DND-41 (cell line): ENCODE measurements at places on chromosomes 2 and 18.

- DNase-seq = no peak
These were observed 344.3 kb upstream of the KCNH7 start for GRCh38 chr2:163182764-163183354.

DNA sequence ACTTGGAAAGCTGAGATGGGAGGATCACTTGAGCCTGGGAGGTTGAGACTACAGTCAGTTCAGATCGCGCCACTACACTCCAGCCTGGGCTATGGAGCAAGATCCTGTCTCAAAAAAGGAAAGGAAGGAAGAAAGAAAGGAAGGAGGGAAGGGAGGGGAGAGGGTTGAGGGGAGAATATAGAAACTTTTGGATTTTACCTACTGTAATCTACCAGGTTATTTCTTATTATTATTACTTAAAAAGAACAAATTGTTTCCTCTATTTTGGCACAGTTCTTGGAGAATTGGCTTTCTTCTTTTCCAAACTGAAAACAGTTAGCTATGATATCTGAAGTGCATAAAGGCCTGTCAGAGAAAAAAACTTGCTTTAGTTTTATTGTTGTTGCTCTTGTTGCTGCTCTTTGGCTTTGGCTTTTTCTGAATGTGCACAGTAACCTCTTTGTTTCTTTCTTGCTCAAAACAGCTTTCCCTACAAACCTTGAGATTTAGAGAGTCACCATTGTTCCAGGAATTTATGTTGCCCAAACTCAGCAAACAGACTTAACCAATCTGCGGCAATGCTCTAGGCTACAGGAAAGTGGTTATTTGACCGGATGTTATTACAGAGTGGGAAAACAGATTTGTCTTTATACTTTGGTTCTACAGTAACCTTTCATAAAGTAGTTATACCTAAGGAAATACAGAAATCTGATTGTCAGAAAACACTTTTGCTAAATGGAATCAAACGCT is 214.9 kb downstream of the XIRP2 start:
- DNase-seq = no peak

DNA sequence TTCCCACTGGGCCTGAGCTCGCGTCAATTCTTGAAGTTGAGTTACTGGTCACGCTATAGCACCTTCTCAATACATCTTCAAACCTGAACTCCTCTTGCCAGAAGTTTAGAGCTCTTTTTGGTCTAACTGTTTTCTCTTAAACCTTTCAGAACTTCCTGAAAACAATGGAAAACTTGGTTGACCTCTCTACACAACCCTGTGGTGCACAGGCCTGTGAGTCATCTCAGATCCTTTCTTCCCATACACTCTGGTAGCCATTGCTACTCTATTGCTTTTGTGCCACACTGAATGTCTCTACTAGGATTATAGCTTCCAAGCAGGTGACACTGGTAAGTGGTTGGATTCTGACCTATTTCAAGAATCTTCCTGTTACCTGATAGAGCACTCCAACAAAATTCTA is 321.5 kb upstream of the FSIP2 start:
- no peak for DNase-seq

DNA sequence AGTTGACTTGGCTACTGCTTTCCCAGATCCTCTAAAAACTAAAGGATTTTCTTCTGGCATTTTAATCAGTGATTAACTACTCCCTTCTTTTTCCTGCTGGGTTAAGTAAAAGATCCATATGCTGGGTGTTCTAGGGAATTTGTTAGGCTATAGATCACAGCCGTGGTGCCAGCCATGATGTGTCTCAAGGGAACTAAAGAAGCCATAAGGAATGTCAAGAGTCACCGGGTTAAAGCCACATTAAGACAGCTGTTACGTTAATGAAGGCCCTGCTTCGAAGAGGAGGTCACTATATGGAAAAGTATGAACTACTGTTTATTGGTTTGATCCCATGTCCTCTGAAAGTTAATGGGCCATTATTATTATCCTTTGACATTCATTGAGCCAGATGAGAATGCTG is 70.7 kb downstream of the PAX3 start:
- DNase-seq = no peak

- no peak for DNase-seq
These were observed 284.1 kb upstream of the CYP26B1 start for GRCh38 chr2:72431737-72432136.

- no peak for DNase-seq
These were observed 900.7 kb upstream of the SOX11 start for GRCh38 chr2:4791488-4791887.

GRCh38 chr2:54227798-54228197 is 28.2 kb downstream of the TSPYL6 start:
- DNase-seq = no peak

DNA sequence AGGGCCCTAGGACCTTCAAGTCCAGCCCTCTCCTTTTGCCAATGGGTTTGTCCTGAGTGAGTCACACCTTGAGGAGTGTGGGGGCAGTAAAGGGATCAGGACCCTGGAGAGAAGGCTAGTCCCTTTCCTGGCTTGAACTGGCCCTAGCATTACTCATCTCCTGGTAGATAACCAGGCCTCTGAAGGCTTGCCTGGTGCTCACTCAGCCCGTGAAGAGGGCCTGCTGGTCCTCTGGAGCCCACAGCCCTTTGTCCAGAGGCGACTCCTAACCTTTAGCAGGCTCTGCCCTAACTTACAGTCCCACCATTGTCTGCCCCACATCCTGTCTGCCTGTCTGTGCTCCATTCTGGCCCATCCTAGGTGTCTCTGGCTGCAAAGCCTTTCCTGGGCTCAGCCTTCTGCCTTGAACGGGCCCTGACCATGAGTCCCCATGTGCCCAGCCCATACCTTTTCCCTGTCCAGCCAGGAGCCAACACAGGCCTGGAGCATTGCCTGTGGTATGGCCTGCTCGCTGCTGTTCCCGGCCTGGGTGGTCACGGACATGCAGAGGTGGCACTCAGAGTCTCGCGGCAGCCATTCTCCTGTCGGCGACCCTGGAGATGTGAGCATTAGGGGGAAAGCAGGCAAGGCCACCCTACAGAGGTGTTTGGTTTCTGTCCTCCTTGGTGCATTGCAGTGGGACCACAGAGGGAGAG is 5.0 kb downstream of the SFTPB start:
- no peak for DNase-seq

- no peak for DNase-seq
These were observed 28.5 kb upstream of the ACTR2 start for GRCh38 chr2:65199166-65199565.

GRCh38 chr2:2901384-2902345 is 476.0 kb downstream of the EIPR1 start:
- no peak for DNase-seq

DNA sequence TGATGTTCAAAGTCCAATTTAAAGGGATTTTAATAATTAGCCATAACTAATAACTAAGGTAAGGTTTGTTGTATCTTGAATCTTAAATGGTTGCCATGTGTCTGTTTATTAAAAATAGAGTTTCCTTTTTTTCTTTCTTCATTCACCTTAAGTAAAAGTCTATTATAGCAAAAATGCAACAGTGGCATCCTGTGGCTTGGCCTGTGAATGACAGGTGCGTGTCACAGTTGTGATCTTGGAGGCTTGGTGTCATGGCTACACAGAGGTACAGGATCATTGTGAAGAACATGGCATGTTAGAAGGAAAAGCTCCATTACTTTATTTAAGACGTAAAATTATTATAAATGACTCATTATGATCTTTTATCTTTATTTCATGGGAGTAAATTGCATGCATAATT is 246.1 kb downstream of the BCL2 start:
- peak; percentile 43 for DNase-seq

GRCh38 chr2:3151153-3151918 is 226.3 kb downstream of the EIPR1 start:
- DNase-seq = no peak

DNA sequence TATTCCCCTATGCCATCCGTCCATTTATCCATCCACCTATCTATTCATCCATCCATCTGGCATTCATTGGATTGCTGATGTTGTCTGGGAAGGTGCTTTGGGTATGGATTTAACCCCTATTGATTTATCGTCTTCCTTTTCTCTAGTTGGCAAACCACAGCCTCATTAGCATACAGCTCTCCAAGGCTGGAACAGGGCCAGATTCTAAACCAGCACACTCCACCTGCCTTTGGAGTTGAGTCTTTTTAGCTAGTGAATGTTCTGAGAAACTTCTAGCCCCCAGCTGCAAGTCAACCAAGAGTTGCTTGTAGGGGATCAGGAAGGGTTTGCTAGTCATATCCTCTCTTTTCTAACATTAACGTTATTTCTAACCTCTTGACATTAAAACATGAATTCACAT is 90.7 kb downstream of the NRP2 start:
- peak; percentile 9 for DNase-seq

GRCh38 chr2:42371611-42372473 is 10.8 kb upstream of the COX7A2L start:
- no peak for DNase-seq

GRCh38 chr2:39541011-39541930 is 104.2 kb upstream of the MAP4K3 start:
- no peak for DNase-seq

DNA sequence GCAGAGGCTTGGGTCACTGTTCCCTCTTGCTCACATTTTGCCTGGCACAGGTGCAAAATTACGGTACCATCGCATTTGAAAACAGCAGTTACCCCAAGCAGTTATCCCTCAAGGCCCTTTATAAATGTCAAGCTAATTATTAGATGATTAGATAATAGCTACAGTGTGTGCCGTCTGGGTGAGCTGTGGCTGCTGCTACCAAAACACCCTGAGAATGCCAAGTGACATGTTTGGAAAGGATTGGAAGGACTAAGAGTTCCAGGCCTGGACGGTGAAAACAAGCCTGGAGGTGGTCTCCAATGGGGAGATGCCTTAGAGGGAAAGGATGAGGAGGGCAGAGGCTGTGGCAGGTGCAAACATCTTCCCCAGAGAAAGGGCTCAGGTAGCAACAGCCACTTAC is 120.6 kb downstream of the CAPN13 start:
- DNase-seq = no peak

DNA sequence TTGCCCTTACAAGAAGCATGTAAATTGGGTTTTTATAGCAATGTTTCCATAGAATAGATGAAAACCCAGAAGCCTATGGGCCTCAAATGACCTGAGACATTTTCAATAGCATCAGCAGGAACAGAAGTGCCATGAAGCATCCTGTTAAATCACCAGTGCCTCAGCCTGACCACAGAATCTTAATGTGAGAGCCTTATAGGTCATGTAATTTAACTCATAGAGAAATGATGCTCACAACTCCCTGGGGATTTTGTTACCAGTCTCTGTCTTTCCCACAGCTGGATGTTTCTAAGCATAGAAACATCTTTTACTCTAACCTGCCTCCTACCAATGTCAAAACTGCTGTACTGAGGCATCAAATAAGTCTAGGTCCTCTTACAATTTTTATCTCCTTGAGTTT is 295.8 kb upstream of the ACVR2A start:
- no peak for DNase-seq

DNA sequence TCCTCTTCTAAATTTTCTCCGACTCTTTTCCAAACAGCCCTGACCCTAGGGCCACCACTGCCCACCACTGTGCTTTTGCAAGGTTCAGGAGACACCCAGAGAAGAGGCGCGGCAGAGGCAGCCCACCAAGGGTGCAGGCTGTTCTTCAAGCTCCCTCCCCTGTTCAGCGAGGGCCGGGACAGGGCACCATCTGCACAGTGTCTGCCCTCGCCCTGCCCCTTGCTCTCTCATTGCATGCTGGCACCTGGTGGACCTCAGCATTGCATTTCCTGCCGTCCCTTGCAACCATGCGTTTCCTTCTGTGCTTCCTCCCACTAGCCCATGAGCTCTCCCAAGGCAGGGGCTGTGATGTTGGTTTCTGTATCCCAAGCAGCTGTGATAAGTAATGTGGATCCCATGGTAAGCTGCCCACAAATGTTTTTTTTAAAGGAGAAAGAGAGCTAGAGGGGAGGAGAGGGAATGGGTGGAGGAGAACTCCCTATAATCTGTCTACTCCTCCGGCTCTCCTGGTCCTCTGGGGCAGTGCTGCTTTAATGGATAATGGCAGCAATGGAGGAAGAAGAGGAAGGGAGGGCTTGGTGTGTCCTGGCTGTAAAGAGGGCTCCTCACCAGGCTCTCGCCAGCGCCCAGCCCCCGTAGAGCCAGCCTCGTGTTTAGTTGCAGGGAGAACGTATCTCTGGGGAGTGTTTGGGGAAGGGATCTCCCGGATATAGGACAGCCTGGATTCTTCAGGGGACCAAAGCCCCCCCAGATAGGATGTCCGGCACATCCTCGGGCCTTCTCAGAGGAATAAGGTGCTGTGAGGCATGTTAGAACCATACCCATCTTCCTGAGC is 15.6 kb upstream of the YWHAQ start:
- no peak for DNase-seq

GRCh38 chr2:119645173-119645855 is 33.7 kb upstream of the TMEM177 start:
- DNase-seq = no peak

DNA sequence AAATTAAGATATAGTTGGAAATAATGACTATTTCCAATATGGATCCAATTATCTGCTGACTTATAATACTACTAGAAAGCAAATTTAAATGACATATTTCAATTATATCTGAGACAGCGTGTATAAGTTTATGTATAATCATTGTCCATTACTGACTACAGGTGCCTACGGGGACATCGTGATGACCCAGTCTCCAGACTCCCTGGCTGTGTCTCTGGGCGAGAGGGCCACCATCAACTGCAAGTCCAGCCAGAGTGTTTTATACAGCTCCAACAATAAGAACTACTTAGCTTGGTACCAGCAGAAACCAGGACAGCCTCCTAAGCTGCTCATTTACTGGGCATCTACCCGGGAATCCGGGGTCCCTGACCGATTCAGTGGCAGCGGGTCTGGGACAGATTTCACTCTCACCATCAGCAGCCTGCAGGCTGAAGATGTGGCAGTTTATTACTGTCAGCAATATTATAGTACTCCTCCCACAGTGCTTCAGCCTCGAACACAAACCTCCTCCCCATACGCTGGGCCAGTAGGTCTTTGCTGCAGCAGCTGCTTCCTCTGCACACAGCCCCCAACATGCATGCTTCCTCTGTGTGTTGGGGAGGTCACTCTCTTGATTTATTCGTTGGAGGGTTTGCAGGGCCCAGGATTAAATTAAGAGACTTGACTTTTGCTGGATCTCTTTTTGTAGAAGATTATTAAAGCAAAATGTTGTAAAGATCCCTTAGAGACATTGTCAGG is 194.4 kb downstream of the RPIA start:
- DNase-seq = no peak
